ENCODE measurements at places on chromosomes 6 and 20.

DNA sequence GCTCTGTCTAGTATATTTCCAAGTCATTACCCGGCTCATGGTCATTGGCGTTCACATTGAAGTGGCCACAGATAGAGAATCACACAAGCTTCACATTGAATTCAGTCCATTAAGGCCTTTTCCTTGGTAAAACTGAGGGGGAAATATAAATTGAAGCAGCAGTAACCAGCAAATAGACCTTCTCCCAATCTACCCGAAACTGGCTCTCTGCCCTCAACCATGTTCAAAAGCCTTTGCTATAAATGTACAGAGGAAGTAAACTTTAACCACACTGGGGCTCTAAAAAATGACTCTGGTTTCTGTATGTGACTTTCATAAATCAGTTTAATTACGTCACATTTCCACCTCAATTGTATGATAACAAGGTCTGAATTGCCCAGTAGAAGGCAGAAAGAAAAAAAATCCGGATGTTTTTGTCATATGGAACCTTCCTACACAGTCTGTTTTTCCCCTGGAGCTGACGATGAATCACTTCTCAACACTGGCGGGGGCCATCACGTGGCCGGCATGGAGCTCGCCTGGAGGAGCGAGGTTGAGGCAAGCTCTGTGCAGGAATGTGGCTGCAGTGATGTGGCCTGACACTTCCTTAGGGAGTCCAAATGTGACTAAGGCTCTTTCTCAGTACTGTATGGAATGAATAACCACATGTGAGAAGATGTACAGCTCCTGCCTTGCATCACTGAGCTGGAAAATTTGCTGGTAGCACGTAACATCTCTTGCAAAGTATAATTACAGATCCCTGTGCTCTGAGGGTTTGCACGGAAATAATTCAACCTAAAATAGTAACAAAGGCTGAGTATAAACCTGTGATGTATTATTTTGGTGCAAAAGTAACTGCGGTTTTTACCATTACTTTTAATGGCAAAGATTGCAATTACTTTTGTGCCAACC lies 58.6 kb upstream of the SNX9 start:
- DNase-seq = peak; percentile 73

DNA sequence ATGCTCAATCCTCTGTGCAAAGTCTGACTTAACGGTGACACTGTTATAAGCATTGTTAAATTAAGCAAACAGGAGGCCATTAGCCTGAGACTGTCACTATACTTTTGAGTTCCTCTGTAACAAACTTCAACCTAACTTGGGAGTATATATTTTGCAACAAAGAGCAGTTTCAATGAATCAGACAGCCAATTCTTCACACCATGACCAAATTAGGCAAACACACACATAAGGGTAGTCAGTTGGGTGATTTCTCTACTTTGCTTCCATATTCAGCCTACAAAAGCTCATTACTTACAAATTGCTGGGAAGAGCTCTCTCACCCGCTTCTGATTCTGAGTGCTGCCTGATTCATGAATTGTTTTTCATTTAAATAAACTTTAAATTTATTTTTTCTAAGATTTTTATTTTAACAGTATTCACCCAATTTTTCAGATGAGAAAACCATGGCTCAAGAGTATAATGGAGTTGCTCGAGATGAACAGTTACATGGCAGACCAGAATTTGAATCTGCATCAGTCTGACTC lies 60.5 kb downstream of the HACE1 start:
- DNase-seq = no peak

- no peak for DNase-seq
These were observed 232.4 kb upstream of the RSPO3 start for GRCh38 chr6:126886106-126886505.

DNA sequence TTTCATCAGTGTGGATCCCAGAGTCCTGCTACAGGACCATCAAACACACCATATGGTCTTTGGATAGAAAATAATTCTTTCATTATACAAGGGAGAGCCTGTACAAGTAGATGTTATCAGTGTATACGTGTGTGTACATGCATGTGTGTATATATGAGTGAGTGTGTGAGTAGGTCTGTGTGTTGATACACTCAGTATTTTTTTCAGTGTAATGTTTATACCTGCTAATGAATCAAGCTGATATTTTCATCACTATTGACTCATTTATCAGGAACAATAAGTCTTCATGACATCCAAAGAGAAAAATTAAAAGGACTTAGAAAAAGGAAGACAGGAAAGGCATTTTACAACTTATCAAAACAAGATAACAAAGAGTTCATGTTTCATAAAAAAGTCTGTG lies 66.5 kb downstream of the EPM2A start:
- DNase-seq = no peak

DNA sequence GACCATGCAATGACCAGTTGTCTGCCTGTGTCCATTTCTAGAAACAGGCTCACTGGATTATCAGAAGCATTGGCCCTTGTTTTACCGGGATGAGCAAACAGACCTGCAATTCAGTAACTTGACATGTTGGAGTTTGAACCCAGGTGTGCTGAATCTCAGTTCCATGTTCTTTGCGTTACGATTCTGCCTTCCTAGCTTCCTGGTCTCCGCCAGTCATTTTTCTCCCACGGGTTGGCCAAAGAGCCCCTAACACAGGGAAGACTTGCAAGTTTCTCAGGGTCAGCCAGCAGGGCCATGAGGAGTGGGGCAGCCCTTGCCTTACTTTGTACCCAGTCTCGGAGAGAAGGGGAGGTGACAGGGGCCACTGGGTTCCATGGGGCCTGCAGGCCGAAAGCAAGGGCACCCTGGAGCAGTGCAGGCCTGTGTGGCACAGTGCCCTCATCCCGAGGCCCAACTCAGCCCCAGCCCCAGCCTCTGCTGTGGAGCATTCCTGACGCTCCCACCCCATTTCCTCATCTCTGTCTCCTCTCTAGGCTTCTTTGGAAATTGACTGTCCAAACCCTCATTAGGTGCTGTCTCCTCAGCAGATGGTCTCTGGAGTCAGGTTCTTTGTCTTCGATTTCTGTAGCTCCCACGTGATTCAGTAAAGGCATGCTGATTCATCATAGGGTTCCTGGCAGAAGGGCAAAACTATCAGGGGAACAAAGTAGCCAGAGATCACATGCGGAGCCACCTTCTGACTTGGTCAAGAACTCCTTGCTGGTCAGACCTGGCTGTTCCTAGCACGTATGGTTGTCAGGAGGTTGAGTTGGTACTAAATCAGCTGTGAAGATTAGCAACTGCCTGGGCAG lies 23.6 kb downstream of the CDS2 start:
- no peak for DNase-seq

- DNase-seq = no peak
These were observed 15.1 kb downstream of the PDSS2 start for GRCh38 chr6:107444277-107444676.

GRCh38 chr6:170090561-170090960 lies 200.3 kb downstream of the DLL1 start:
- no peak for DNase-seq

- no peak for DNase-seq
These were observed 452.6 kb upstream of the SOX4 start for GRCh38 chr6:21140966-21141365.

DNA sequence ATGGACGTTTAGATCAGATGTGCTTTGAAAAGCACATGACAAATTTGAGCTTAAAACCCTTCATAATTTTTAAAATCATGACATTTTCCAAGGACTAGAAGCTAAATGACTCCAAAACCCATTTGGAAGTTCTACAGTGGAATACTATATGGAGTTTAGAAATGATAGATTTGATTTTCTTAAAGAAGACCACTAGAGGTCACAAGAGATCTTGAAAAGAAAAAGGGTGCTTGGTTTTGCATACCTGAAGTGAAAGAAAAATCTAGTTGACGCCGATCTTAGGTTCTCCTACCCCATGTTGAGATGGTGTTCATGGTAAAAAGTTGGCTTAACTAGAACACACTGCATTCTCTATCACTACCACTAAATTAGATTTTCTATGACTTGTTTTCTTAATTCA lies 31.5 kb downstream of the CFAP61 start:
- DNase-seq = no peak

GRCh38 chr6:168920289-168920688 lies 333.4 kb downstream of the THBS2 start:
- no peak for DNase-seq

- no peak for DNase-seq
These were observed 16.3 kb downstream of the STX7 start for GRCh38 chr6:132496519-132497180.

GRCh38 chr20:47586649-47587294 lies 85.1 kb downstream of the NCOA3 start:
- no peak for DNase-seq

DNA sequence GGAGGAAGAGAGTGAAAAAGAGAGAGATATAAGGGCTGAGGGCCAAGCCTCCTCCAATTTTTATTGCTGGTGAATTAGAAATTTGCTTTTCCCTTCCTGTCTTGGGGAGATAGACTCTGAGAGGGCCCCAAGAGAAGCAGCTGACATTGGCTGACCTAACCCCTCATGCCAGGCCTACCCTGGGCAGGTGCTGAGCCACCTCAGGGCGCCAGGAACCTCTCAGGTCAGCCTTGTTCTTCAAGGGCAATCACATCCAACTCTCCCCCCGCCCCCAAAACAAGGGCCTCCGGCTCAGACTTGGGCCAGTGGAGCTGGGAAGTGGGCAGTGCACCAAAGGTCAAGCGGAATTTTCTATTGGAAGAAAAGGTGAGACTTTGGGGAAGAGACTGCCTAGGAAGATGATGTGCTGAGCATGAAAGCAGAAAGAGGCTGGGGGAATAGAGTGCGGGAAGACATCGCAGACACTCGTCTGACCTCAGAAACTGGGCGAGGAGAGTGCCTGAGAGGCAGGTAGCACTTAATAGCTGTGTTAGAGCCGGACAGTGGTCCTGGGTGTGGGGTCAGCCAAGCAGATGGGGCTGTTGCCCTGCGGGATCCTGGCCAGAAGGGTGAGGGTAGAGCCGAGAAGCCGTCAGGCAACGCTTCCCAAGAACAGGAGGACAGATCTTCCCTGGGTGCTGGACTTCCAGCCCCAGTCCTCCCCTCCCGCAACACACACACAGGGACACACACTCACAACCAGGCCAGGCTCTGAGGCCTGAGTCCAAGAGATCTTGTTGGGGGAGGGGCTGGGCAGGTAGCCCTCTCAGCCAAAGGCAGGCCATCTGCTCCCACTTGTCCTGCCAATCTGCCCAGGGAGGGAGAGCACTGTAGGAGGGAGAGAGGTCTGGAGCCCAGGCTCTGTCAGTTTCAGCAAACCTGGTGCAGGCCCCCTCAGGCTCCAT lies 3.7 kb upstream of the FASTKD5 start:
- DNase-seq = no peak

GRCh38 chr6:9766240-9766915 lies 648.5 kb downstream of the TFAP2A start:
- no peak for DNase-seq

GRCh38 chr6:50093116-50093937 lies 43.6 kb upstream of the DEFB112 start:
- DNase-seq = no peak

Measured in activated T-helper 1 cell treated with Interleukin-2 at 50 U/mL for 16 hours (primary cell).